ENCODE measurements at places on chromosomes 7 and 10. TPM values are rescaled to one million over a fixed set of nuclear protein-coding genes. Genes with fewer than 3 reads are reported as not detected.

- DNase-seq: no peak
These were observed 2.5 kb downstream of the LSM8 start for GRCh38 chr7:118186501-118186900.

DNA sequence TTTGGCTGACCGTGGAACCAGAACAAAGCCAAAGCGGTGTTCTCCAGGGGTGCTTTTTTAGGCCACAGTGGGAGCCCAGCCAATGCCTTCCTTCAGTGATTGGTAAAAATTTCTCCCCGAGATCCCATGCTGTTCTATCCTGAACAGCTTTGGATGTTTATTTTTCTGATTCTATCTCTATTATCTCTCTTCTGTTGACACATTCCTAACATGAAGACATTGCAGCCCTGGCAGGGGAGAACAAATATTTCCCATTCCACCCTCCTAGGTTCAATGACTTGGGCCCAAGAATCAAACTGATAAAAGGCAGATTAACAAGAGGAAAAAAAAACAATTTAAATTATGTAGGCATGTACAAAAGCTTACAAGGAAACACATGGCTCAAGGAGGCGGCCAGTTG, 162.7 kb downstream of the PFKFB3 start:
- no peak for DNase-seq

GRCh38 chr10:106181501-106181900, 983.0 kb downstream of the SORCS1 start:
- DNase-seq: no peak

DNA sequence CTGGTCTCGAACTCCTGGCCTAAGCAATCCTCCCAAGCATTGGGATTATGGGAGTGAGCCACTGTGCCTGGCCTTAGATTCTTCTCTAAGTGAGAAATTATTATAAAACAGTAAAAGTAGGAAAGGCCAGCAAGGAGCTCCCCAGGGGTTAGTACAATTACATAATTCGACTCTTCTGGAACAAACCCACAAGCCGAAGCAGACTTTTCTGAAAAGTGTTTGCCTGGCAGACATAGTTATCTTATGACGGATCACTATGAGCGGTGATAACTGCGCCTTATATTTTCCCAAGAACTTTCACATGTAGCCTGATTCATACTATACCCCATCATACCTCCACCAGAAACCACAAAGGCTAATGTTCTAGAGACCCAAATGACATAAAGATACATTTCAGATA, 30.2 kb upstream of the SH3PXD2A start:
- DNase-seq: no peak

DNA sequence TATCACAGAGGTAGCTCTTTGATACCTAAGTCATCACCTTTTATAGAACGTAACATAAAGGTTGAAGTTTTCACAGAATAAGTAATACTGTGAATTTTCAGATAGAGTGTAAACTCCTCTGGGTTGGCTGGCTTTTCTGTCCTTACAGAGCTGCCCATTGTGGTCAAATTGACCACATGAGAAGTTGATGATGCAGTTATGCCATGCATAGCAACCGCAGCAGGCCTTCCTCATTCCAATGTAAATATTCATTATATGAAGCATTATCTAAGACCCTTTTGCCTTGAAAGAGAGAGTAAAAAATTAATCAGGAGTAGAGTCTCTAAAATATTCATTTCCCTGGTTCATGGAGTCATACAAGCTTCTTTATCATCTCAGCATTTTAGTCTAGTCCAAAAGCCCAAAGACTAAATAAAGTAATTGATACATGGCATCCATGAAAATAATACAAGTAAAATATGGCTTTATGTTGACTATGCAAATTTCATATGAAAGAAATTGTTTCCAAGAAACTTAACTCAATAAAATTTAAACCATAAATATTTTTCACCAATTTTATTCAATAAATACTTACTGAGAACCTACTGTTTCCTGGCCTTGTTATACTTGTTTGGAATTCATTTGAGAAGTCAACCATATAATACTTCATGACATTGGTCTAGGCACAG, 516.4 kb downstream of the PCDH15 start:
- DNase-seq: no peak

- DNase-seq: no peak
These were observed 287.8 kb downstream of the WDR11 start for GRCh38 chr10:121138918-121139317.

Gene CALHM1
- total RNA-seq: not detected

Gene ANKRD26
- 10.2 TPM for total RNA-seq

Gene RARRES2
- total RNA-seq: not detected

All from activated CD4-positive, alpha-beta T cell treated with anti-CD3 and anti-CD28 coated beads for 36 hours (primary cell).